Stimulated activated CD4-positive, alpha-beta T cell treated with anti-CD3 and anti-CD28 coated beads, Interleukin-15, amount 100 ng/mL, for 24 hours (primary cell): ENCODE measurements at places on chromosomes 12 and 14.

- no peak for DNase-seq
Observed at GRCh38 chr12:104643093-104643818, 186.5 kb downstream of the CHST11 start.

DNA sequence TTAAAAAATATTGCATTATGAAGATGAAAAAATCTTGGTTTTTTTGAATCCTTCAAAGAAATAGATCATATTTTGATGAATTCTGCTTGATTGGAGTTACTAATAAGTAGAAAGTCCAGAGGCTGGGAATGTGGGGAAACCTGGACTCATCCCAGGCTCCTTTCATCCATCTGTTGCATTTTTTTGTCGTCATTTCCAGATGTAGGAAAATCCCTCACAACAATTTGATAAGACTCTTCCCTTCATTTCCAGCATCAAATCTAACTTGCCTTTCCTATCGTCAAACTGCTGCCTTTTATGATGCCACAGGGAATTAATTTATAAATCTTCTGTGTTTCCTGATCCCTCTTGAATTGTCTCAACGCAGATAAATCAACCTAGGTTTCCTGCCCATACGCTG is 211.6 kb downstream of the FBXL14 start:
- DNase-seq, result no peak

DNA sequence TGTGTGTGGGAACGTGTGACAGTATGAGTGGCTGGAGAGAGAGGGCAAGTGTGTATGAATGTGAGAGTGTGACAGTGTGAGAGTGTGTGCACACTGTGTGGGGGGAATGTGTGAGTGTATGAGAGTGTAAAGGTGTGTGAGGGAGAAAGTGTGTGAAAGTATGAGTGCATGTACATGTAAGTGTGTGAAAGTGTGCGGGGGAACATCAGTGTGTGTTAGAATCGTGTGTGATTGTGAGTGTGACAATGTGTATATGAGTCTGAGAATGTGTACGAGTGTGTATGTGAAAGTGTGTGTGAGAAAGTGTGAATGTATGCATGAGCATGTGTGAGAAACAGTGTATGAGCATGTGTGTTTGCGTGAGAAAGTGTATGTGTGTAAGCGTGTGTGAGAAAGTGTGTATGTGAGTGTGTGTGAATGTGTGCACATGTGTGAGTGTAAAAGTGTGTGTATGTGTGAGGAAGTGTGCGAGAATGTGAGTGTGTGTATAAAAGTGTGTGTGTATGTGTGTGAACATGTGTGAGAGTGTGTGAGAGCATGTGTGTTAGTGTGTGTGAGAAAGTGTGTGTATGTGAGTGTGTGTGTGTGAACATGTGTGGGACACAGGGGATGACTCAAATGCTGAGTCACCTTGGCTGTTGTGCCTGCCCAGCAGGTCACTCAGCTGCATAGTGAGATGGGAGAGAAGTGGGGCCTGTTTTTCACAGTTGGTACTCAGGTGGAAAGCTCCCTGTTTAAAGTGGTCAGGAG is 220.5 kb upstream of the TBX3 start:
- no peak for DNase-seq

DNA sequence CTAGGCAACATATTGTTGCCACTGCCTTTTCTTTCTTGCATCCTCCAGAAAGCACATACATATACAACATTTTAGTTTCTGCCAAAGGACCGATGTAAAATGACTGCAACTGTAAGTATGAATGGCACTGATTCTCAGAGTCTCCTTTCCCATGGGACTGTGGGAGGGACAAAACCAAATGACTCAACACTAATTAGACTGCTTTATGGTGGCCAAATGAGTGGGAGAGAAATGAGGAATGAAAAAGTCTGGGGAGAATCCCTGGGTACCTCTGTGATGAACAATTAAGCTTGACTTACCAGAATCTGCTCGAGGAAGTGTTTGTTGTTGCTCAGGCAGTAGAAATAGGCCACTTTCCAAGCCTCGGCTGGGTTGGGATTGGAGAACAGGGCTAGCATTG is 10.1 kb downstream of the ZFYVE26 start:
- no peak for DNase-seq

DNA sequence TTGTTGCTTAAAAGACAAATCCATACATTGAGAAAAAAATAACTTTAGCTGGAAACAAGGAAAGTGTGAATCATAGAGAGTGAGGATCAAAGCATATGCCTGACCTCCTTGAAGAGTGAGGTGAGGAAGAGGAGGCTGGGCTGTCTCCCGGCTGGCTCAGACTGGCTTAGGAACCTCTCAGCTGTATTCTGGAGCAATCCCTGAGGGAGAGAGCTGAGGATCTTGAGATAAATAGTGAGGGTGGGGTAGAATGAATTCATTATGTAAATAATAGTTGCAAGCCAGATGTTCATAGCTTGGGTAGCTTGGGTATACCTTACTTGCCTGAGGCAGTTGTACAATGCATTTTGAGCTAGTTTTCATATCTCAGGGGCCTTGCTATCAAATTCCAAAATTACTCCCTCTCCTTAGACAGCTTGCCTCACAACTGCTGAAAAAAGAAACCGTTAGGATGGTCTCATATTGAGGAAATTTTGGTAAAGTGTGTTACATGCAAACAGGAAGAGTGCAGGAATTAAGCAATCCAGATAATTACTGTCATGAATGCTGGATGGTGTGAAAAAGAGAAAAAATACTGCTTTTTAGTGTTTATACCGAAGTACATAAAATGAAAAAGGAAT is 30.5 kb upstream of the SLC15A5 start:
- no peak for DNase-seq

GRCh38 chr12:91818227-91819131 is 327.2 kb downstream of the BTG1 start:
- DNase-seq, result no peak

GRCh38 chr12:69533844-69534243 is 51.4 kb upstream of the CCT2 start:
- no peak for DNase-seq

DNA sequence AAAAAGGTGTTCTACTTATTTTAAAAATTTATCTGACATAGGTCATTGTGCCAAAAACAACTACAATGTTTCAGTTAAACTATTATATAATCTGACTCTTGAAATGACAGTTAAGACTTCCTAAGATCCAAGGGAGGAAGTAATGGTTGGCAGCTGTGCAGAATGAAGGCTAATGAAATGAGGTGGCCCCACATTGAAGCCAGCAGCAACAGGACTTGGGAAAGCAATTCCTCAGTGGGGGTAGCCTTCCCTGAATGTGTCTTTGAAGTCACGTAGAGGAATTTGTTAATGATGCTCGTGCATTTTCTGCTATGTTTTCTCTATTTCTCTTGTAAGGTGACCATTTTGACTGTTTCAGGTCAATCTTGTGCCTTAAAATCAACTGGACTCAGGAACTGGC is 162.4 kb upstream of the DAAM1 start:
- no peak for DNase-seq

- DNase-seq, result no peak
Observed at GRCh38 chr14:65703996-65704395, 291.5 kb downstream of the FUT8 start.

DNA sequence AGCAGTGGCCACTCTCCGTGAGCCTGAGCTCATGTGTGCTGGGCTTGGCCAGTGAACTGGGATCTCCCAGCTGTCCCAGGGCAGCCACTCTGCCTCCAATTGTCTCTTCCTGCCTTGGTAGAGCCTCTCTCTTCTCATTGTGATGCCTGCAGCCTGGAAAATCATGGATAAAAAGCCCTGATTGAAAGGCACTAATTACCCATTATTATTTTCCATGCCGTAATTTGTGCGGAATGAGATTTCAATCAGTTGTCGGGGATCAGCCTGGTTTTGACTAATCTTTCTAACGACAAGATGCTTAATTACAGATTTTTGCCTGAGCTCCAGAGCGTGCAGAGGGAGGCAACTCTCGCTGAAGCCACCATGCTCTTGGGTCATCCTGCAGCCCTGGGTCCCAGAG is 52.7 kb downstream of the ESRRB start:
- no peak for DNase-seq

GRCh38 chr12:68953536-68953935 is 20.6 kb upstream of the CPM start:
- DNase-seq, result no peak

- no peak for DNase-seq
Observed at GRCh38 chr12:106816231-106816630, 41.7 kb downstream of the RIC8B start.

DNA sequence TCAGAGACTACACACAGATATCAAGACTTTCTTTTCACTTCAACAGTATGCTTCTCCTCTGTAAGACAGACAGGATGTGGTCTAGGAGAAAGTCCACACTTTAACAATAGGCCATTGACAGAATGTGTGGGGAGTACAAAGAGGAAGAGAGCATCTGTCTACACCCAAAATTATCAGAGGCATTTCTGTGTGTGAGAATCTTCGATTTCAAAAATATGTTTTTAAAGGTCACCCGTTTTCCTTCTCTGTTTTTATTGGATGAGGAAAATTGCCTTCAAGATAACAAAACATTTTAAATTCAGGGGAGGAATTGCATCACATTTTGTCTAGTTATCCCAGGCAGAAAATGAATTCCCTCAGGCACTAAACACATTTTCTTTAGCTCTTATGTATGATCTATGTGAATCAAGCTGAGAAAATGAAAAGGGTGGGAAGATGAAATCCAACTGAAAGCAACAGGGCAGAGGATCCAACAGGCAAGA is 16.4 kb downstream of the NAV3 start:
- DNase-seq, result no peak

- no peak for DNase-seq
Observed at GRCh38 chr14:79383031-79383430, 828.3 kb downstream of the DIO2 start.

DNA sequence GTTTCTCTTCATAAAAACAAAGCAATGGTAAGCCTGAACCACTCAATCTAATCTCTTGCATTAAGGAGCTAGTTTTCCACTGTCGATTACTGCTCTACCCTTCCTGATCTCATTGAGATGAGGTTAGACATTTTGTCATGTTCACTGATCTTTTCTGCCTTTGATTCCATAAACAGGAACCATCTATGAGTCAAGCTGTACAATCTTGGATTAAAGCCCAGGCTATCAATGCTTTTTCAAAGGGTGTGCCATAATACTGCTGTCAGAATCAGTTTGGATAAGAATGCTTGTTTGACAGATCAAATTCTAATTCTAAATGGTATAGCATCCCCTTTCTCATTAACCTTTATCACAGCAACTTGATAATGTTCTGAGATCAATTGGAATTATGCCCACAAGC is 16.1 kb downstream of the GRIP1 start:
- no peak for DNase-seq

GRCh38 chr12:524167-524951 is 64.6 kb downstream of the B4GALNT3 start:
- no peak for DNase-seq

DNA sequence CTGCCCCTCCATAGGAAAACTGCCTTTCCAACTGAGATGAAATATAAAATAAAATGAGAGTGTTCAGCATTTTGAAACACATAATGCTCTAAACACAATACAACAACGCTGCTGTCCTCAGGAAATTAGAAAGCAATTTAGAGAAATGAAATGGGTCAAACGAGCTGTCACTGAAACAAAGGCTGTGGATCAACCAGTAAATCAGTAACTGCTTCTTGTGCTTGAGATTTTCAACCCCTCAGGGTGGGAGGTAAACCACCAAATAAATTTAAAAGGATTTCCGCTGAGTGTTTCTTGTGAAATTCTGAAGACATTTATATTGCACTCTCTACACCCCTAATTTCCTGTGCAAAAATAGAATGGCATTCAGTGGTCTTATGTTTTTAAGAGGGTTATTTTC is 657.1 kb upstream of the SEL1L start:
- no peak for DNase-seq

DNA sequence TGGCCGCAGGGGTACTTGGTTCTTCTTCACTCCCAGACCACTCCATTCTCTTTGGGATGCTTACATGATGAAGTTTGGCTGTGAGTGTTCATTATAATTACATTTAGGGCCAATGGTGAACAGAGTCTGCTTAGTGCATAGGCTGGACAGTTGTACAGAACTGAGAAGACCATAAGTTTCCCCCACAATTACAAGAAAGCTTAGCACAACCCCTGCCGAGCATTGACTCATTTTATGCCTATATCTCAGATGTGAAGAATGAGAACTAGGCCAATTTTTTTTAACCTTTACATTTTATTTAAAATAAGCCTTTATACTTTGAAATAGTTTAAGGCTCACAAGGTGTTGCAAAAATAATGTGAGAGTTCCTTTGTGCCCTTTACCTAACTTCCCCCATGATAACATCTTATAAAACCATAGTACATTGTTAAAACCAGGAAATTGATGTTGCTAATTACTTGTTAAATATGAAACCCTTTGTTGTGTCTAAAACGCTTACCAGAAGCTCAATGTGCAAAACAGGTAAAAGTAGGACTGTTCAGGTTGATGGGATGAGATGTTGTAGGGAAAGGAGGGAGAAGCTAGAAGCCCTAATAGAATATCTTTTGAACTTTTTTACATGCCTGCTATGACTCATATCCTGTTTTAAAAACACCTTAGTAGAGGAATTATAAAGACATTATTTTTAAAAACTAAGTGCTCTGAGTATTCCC is 47.2 kb downstream of the ALDH1L2 start:
- no peak for DNase-seq

DNA sequence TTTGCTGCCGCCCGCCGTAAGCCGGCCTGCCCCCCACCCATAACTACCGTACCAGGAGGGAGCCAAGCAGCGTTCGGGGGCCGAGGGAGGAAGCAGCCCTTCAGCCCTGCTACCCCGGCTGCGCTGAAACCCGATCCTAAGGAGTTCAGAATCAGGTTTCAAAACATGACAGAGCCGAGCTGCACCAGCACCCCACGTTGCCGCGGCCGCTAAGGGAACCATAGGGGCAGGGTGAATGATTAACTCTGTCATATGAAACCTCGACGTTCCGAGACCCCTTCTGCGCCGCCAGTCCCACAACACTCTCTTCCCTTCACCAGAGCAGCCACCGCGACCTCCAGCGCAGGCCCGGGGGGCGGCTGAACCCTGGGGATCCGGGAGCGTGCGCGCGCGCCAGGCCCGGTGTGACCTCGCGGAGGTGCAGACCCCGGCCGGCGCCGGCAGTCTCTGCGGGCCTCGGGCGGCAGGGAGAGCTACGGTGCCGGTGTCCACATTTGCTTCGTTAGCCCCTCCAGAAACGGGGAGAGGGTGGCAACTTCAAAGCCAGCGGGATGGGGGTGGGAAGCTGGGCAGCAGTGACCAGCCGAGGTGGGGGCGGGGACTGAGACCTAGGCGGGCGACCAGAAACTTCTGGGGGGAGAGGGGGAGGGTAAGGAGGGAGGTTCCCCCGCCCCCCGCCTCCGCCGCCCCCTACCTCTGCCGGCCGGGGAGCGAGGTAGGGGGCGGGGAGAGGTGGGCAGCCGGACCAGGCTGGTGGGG is 1.6 kb downstream of the SIX4 start:
- peak; percentile 45 for DNase-seq

DNA sequence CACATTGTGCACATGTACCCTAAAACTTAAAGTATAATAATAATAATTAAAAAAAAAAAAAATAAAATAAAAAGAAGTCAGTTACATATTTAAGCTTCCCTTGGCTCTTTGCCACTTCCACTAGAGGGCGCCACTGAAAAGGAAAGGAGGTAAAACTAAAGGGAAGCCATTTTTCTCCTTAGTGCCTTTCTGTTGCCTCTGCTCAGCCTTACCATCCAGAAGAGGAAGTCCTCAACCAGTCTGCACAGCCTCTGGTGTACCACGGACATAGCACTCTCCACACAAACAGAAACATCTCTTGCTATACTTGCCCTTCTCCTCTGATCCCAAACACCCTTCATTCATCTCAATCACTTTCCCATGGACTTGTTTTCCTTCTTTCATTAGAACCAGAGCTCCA is 169.0 kb upstream of the EEA1 start:
- DNase-seq, result peak; percentile 77
